ENCODE measurements at places on chromosomes 12 and 14. TPM values are rescaled to one million over a fixed set of nuclear protein-coding genes. Genes with fewer than 3 reads are reported as not detected.
A peak's percentile ranks its signal among the peaks of the same experiment; 100 is the strongest.

- no peak for DNase-seq
Measured at GRCh38 chr12:81757731-81758365, 1.3 kb downstream of the PPFIA2 start.

The STAT6 gene
- total RNA-seq, result 39.6 TPM

GRCh38 chr12:50600364-50600763 lies 95.6 kb downstream of the DIP2B start:
- DNase-seq, result no peak

DNA sequence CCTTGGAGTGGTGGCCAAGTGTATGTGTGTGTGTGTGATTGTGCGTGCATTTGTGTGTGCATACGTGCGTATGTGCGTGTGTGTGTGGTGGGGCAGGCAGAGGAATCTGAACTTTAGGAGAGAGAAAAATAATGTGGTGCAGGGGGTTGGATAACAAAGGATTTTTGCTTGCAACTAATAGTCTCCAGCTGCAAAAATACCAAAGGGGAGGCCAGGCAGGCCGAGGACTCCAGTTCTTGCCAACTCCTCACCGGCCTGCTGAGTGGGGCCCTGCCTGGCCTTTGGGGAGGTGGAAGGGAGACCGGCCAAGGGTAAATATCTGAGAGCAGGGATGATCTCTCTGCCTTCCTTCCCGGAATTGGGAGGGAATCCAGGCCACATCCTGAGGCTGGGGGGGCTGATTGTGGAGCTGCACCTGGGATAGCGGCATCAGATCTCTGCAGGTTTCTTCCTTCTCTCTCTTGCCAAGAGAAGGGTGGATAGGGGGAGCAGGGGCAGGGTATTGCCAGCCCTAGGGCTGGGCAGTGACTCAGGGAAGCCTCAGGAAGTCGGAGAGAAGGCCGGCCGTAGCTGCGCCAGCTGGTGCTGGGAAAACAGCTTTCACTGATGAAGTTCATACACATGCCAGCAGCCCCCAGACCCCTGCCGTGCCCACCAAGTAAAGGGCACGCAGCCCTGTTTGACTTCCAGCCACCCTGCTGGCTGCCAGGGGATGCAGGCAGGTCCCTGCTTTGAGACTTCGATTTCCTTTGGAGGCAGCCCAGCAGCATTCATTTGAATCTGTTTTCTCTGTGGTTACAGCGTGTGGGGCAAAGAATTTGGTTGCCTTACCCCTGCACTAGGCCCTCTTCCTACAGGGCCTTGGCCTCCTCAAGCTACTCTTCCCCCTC lies 4.6 kb upstream of the LRP1-AS start:
- no peak for DNase-seq

GRCh38 chr12:19707948-19708409 lies 268.7 kb downstream of the AEBP2 start:
- DNase-seq, result peak; percentile 35

The TAC3 gene
- not detected for total RNA-seq

The STON2 gene
- total RNA-seq, result 16.3 TPM

GRCh38 chr12:120537856-120538220 lies 3.7 kb downstream of the RNF10 start:
- DNase-seq, result no peak

GRCh38 chr12:56042843-56043242 lies 1.1 kb downstream of the RPS26 start:
- DNase-seq, result no peak

DNA sequence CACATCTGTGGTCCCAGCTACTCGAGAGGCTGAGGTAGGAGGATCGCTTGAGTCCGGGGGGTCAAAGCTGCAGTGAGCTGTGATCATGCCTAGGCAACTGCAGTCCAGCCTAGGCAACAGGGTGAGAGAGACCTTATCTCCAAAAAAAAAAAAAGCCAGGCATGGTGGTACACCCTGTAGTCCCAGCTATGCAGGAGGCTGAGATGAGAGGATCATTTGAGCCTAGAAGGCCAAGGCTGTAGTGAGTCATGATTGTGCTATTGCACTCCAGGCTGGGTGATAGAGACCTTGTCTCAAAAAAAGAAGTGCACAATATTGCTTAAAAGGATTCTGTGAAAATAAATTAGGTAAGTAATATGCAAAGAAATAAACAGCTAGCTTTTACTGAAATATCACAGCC lies 17.0 kb downstream of the NAA25 start:
- no peak for DNase-seq

The DEGS2 gene
- total RNA-seq, result not detected

The SART3 gene
- total RNA-seq, result 84.2 TPM
